ENCODE measurements at places on chromosomes 2 and 18. TPM values are rescaled to one million over a fixed set of nuclear protein-coding genes. Genes with fewer than 3 reads are reported as not detected.

TTN gene
- total RNA-seq = 49.1 TPM

- DNase-seq = no peak
Measured at GRCh38 chr2:124485659-124486058, 460.6 kb downstream of the CNTNAP5 start.

- no peak for DNase-seq
Measured at GRCh38 chr2:222448748-222449181, 24.4 kb downstream of the SGPP2 start.

DNA sequence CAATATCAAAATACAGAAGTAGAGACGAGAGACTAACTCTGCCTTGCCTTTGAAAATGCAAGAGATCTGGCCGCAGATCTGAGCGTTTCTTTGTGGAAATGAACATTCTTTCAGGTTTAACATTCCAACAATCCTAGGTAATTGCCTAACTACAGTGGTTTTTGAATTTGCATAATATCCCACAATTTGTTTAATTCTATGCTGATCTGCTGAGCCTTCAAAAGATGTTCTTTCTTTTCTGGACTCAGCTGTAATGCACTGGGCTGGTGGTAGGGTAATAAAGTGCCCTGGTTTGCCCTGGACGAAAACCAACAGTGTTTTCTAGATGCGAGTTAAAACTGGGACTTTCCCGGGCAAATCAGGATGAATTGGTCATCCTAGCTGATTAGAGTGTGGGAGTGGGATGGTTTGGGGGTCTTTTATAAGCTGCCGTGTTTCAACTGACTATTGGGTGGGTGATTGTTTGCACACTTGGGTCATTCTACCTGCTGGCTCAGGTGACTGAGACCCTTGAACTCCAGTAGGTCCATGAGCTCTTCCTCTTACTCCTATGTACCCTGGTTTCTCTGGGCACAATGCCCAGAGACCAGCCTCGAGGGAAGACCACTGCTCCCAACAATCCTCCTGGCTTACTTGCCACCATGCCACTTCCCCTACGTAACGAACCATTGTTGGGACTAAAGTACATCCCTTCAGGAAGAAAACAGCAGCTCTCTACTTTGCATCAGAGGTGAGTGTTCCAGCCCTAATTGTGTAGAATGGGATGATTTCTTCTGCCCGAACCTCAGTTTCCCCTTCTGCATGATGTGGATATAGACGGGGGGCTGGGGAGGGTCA, 3.4 kb upstream of the PAX8 start:
- DNase-seq = no peak

DNA sequence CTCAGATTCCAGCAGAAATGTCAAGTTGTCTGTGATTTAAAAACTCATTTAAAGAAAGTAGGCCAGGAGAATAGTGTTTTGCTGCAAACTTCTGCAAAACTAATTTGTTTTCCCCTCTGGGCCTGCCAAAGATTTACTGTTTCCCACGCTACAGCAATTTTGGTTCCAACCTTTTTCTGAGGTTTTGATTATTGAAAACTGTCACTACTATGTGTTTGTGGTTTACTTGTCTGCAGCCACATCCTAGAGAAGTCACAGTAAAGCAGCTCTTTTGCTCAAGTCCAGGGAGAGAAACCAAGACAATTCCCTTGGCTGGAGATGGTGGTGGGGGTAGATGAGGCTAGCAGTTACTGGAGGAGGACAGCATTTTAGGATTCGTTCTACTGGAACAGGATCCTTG, 12.8 kb downstream of the IL1R2 start:
- no peak for DNase-seq

DNA sequence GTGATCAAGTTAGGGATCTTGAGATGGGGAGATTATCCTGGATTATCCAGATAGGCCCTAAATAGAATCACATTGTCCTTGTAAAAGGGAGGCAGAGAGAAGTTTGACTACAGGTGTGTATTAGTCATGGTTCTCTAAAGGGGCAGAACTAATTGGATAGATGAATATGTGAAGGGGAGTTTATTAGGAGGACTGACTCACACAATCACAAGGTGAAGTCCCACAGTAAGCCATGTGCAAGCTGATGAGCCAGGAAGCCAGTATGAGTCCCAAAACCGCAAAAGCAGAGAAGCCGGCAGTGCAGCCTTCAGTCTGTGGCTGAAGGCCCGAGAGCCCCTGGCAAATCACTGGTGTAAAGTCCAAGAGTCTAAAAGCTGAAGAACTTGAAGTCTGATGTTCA, 275.8 kb downstream of the KCNS3 start:
- no peak for DNase-seq

DNA sequence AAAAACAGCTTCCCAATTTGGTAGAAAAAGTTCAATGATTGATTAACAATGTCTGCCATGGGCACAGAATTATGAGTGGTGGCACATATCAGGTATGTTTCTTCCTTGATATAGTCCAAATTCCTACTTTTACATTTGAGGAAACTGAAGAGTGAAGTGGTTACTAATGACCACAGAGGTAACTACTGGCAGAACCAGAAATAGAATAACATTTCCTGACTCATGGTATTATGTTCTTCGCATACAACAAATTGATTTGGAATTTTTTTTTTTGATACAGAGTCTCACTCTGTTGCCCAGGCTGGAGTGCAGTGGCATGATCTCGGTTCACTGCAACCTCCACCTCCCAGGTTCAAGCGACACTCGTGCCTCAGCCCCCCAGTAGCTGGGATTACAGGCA, 6.0 kb upstream of the NFE2L2 start:
- DNase-seq = no peak

DNA sequence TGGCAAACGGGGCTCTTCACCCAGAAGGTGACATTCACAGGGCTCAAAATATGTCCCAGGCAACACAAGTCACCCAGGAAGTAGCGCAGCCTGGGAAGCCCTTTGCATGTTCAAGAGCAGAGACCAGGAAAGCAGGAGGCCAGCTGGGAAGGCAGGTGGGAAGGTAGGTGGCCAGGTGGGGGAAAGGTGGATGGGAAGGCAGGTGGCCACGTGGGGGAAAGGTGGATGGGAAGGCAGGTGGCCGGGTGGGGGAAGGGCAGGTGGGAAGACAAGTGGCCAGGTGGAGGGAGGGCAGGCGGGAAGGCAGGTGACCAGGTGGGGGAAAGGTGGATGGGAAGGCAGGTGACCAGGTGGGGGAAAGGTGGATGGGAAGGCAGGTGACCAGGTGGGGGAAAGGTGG, 102.7 kb downstream of the ZNF516 start:
- DNase-seq = peak; percentile 7

DNA sequence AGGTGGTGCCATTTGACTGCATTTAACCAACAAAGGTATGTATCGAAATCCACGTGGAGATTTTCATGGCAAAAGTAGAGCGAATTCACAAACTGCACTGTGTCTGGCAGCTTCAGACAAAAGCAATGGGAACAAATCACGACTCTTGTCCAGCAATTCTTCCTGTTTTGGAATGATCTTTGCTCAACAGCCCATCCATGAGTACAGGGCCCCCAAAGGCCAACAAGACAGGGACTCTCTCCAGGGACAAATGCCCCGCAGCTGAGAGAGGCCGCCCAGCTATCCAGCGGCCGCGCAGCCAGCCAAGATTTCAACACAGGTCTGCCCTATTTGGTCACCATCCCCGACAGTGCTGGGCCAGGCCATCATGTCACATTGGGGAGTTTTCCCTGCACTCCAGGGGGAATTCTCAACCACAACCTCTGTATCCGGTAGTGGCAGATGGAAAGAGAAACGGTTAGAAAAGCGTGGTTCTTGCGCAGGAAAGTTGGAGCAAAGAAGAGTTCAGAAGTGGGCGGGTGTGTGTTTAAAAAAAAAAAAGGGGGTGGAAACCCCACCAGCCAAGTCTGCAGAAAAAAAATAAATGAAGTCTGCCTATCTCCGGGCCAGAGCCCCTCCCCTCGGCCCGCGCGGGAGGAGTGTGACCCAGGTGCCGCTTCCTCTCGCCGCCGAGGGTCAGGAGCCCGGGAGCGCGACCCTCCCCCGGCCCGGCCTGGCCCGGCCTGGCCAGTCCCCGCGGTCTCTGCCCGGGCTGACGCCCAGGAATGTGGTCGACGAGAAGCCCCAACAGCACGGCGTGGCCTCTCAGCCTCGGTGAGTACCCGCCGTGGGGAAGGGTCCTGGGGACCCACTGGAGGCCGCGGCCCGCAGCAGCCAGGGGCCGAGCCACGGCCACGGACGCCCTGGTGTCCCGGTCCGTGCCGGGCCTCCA, at the start of gene GYPC:
TSS of gene GYPC (plus strand) at position 659 of the 931 bp plus-strand sequence. CDS start at position 765, 106 bp downstream.
- DNase-seq = no peak

Data from testis (tissue), 5 donors.